ENCODE measurements at places on chromosomes 5 and 9.

- DNase-seq = no peak
These were observed 590 bp downstream of the RASGRF2 start for GRCh38 chr5:80960531-80961375.

DNA sequence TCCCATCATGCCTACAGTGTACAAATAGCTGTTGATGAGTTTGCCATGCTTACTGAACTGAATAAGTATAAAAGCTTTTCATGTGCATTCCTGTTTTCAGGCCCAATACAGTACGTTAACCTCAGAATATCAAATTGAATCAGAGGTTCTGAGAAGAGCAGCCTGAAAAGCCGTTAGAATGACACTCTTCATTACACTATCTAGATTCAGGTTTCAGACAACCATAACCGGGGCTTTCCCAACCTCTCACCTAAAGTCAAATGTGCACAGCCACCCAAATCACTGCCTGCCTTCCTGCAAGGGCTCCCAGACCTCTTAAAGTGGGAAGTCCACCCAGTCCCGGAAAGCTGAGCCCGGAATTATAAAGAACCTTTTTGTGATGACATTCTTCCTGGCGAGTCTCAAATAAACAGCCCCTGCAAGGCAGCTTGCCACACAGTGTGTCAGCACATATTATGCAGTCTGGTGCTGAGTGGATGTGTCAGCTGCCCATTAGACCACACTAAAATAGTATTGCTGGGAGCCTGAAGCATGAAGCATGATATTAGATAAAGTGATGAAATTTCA lies 245.8 kb downstream of the TLE4 start:
- no peak for DNase-seq

DNA sequence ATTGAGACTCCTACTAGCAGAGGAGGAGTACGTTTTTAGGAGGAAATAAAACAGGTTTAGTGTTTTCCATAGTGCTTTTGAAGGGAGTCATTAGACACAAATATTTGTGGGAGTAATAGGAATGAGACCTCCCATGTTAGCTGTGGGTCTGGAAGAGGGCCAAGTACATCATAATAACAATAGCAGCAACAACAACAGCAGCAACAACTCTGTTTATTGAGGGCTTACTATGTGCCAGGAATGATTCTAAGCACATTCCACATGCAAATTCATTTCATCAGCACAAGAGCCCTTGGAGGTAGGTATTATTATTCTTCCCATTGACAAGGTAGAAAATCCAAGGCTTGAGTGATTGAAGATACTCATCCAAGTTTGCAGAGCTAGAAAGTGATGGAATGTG lies 384.2 kb upstream of the RPS23 start:
- no peak for DNase-seq

DNA sequence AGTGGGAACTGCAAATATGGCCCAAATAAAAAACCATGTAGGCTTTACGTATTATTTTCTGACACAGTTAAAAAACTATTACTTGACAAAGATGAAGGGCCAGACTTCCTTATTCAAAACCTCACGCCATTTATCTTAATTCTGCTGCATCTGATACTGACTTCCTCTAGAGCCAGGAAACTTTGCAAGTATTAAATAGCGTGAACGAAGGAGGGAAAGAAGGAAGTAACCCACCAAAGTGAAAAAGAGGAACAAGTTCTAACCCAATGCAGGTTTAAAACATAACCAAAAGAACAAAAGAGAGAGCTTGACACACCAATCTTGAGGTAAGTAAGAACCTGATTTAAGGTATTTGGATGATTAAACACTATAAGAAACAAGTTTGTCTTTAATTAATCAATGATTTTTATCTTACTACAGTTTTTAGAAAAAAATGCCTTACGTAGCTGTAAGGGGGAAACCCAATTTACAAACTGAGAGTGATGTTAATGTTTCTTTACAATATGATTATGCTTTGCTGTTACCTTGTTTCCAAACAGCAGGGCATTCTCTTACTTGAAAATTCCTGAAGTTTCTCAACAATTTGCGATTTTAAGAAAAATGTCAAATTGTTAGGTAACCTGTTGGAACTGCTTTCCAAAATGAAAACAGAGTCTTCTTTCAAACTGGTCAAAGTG lies at the start of gene GAPT:
GAPT (plus strand) TSS at position 220 of the 677 bp plus-strand sequence. CDS start 3,102 bp downstream, outside the sequence.
- no peak for DNase-seq

All from stimulated activated CD8-positive, alpha-beta memory T cell treated with anti-CD3 and anti-CD28 coated beads, Interleukin-15, amount 100 ng/mL, for 1 hour (primary cell).